ENCODE measurements at places on chromosomes 7 and 10.

- no peak for DNase-seq
These were observed 54.3 kb upstream of the SEMA3A start for GRCh38 chr7:84248843-84249242.

DNA sequence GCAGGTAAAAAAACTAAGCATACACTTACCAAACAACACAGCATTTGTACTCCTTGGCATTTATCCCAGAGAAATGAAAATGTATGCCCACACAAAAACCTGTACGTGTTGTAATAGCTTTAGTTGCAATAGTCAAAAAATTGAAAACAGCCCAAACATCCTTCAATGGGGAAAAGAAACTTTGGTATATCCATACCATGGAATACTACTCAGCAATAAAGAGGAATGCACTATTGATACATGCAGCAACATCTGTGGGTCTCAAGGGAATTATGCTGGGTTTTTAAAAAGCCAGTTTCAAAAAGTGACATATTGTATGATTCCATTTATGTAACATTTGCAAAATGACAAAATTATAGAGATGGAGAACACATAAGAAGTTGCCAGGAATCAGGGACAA is 35.4 kb downstream of the DPCD start:
- no peak for DNase-seq

GRCh38 chr10:43417950-43418768 is 9.2 kb upstream of the HNRNPF start:
- no peak for DNase-seq

- DNase-seq, result no peak
These were observed 112.4 kb downstream of the ELMO1 start for GRCh38 chr7:37336259-37336658.

GRCh38 chr7:12320241-12320986 is 83.3 kb downstream of the VWDE start:
- no peak for DNase-seq

- DNase-seq, result no peak
These were observed 141.4 kb downstream of the TMEM168 start for GRCh38 chr7:112648781-112649180.

GRCh38 chr7:30005464-30005863 is 15.9 kb upstream of the SCRN1 start:
- no peak for DNase-seq

DNA sequence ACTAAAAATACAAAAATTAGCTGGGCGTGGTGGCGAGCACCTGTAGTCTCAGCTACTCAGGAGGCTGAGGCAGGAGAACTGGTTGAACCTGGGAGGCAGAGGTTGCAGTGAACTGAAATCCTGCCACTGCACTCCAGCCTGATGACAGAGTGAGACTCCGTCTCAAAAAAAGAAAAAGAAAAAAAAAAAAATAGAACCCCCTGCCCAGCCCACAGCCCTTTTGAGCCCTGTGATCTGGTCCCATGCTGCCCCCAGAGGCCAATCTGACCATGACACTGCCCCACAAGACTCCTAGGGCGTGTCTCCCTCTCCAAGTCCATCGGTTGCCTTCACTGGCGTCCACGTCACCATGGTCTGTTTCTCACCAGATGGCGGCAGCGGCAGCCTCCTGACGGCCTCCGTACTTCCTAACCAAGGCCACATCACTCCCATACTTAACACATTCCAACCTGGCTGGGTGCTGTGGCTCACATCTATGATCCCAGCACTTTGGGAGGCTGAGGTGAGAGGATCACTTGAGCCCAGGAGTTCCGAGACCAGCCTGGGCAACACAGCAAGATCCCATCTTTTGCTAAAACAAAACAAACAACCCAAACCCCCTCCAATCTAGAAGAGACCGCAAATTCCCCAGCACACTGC is 18.0 kb downstream of the STX1A start:
- peak; percentile 33 for DNase-seq

- DNase-seq, result no peak
These were observed 17.6 kb upstream of the MCM10 start for GRCh38 chr10:13143766-13144165.

DNA sequence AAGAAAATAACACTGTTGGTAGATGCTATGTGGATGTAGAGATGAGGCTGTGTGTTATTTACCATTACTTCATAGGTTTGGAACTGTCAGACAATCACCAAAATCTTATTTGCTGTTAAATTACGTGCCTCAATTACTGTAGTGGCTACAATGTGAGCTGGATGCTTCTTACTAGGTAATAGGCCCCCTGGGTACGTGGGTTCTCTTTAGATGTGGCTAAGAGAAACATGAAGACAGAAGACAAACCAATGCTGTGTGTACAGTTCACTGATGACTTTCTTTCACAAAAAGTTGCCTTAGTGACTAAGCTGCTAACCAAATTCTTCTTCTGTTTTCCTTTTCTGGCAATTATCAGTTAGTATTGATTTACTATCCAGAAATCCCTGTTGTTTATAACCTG is 144.6 kb downstream of the SEMA3E start:
- no peak for DNase-seq

Data from EL (cell line).